Retina (tissue), 1 donor: ENCODE measurements at places on chromosomes 6 and 20.
A peak's percentile ranks its signal among the peaks of the same experiment; 100 is the strongest.

- no peak for DNase-seq
These were observed 168.5 kb upstream of the ID4 start for GRCh38 chr6:19668710-19669109.

DNA sequence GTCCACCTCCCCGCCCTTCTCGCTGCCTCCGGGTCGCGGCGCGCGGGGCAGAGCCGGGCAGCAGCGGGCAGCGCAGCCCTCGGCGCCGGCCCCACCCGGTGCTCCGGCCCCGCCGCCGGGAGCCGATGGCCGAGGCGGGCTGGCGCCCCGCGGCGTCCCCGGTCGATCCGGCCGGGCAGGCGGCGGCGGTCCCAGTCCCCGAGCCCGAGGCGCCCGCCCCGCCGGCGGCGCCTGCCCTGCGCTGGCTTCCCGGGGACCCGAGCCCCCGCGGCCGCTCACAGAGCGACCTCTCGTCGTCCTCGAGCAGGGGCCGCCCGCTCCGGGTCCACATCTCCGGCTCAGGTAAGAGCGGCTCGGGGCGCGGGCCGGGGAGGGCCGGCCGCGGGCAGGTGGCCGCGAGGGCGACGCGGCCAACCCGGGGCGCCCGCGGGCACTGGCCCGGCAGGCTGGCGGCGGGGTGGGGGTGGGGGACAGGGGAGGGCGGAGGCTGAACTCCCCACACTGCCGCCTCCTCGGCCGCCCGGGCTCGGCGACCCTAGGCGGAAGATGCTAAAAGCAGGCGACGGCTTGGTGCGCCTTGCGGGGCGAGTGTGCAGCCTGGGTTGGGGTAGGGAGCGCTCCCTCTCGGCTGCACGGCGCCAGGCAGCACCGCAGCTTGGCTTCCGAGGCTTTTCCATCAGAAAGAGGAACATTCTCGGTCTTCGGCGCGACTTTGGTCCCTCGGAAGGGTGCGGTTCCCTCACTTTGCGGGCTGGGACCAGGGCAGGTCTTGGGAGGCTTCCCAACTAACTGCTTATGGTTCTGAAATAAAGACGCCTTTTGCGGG is 25.6 kb upstream of the FUCA2 start:
- peak; percentile 80 for DNase-seq

GRCh38 chr6:48713612-48714011 is 602.6 kb upstream of the PTCHD4 start:
- no peak for DNase-seq

- no peak for DNase-seq
These were observed 31.2 kb downstream of the PLCG1 start for GRCh38 chr20:41168281-41169161.

- DNase-seq = no peak
These were observed 82.1 kb downstream of the UNC5CL start for GRCh38 chr6:40956936-40957335.

- no peak for DNase-seq
These were observed 356.3 kb downstream of the ZFAND3 start for GRCh38 chr6:38175786-38176185.

GRCh38 chr6:14656078-14656521 is 538.5 kb downstream of the CD83 start:
- DNase-seq = no peak

- no peak for DNase-seq
These were observed 11.7 kb downstream of the TRERF1 start for GRCh38 chr6:42440027-42440426.

DNA sequence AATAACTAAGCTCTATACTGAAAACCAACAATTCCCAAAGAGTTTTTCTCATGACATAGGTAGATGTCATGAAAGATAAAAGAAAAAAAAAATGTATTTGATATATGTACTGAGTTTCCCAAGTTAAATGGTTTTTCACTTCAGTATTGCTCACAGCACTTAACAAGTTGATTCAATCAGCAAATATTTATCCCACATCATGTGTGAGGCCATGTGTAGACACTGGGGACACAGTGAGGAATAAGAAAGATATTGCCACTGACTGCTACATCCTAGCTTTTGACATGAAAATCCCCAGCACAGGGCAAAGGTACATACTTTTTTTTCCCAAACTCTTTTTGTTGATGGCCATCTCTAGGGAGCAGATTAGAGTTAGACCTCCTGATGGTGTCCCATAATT is 25.3 kb downstream of the SPTLC3 start:
- no peak for DNase-seq

DNA sequence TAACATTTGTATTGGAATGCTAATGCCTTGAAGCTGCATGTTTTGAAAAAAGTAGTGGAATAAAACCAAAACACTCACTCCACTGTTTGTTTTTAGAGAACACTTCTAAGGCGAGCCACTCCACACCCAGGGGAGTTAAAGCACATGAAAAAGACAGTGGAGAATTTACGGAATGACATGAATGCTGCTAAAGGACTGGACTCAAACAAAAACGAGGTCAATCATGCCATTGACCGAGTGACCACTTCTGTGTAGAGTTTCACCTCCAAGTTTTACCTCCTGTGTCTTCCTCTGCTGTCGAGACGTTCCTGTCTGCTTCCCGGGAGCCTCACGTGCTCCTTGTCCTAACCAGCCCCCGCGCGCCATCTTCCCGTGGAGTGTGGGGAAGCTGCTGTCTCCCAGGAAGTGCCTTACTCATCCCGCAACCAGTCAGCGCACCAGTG is 127.8 kb downstream of the LRRC1 start:
- DNase-seq = no peak

- no peak for DNase-seq
These were observed 29.4 kb upstream of the SYNCRIP start for GRCh38 chr6:85672050-85672449.

DNA sequence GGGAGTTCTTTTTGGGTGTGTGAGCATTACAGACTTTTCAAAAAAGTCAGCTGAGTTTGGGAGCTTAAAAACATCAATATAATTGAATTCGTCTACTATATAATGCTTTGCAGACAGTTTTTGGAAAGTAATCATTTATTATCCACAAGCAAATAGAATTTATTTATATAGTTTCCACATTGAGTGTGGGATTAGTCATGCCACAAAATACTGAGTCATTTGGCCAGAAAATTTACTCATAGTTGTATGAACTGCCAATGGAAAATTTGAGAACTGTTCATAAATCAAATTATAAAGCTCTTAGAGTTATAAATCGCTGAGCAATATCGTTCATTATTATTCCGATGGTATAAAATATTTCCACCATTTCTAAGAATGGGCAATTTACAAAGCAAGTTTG is 5.0 kb downstream of the BEND6 start:
- DNase-seq = no peak

GRCh38 chr6:110486756-110487155 is 10.3 kb upstream of the SLC22A16 start:
- DNase-seq = no peak

DNA sequence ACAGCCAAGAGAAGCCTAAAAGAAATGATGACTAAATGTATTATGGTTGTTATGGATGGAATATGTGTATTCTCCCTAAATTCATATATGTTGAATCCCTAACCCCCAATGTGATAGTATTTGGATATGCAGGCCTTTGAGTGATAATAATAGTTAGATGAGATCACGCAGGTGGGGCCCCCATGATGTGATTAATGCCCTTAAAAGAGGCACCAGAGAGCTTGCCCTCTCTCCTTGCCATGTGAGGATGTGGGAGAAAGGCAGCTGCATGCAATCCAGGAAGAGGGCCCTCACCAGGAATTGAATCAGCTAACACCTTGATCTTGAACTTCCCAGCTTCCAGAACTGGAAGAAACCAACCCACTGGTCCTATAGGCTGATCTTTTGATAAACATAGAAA is 190.6 kb upstream of the TCF21 start:
- DNase-seq = no peak

GRCh38 chr6:118810420-118811027 is 83.4 kb upstream of the ASF1A start:
- no peak for DNase-seq

DNA sequence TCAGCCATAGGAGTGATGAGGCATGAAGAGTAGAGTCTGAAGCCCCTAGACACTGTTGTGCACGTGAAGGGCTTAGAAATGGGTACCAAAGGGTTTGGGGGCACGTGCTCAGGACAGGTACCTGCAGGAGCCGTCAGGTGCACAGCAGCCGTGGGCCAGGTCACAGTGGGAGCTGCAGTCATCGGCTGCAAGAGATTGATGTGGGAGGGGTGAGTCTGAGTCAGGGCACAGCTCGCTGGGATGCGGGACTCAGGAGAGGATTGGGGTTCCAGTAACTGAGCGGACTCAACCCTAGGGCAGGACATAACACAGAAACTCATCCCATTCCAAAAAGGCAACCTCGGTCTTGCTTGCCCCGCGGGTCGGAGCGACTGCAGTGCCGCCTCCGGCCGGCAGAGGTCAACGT is 1.1 kb downstream of the DLK2 start:
- DNase-seq = no peak

DNA sequence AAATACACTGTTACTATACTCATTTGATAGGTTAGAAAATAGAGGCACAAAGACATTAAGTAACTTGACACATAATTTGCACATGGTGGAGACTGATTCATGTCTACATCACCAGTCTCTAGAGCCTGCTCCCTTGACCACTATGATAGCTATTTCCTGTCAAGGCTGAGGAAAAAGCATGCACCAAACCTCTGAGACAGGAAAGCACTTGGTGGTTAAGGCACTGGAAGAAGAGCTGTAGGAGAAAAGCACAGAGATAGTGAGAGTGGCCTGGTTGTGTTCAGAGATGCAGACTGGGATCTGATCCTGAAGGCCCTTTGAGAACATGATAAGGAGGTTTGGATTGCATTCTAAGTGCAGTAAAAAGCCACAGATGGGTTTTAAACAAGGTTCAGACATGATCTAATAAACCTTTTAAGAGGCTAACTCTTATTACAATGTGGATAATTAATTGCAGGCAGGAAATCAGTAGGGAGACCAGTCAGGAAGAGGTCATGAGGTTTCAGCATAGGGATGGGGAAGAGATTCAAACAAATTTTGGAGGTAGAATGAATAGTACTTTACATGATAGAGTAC is 168.9 kb downstream of the PHF3 start:
- no peak for DNase-seq

DNA sequence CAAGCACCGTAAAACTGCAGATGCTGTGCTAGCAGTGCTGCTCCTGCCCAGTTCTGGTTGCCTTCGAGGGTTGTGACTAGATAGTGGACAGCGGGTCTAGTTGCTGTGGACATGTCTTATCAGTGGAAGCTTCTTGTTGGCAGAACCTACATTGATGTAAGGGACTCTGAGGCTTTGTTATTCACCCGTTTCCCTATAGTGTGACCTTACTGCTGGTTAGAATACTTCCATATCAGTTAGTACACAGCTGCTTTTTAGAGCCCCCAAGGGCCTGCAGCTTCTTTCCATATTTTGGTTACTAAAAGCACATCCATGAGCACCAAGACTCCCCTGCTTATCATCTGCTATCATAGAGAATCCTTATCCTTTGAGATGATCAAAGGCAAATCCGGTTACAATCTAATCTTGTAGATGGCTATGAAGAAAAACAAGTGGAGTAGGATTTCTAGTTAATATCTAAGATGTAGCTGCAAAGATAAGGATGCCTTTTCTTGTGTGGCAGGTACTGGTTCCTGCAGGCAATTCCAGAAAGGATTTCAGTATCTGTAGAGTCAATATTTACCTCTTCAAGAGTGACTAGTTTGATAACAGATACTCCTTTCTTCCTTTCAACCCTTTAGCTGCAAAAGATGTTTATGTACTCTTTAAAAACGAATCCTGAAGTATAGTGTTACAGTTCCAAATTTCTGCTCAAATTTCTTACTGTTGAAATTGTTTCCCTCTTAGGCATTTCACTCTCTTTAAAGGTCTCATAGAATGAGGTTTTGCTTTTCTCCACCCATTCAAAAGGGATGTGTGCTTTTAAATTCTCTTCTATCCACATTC is 163.6 kb downstream of the JARID2 start:
- no peak for DNase-seq

DNA sequence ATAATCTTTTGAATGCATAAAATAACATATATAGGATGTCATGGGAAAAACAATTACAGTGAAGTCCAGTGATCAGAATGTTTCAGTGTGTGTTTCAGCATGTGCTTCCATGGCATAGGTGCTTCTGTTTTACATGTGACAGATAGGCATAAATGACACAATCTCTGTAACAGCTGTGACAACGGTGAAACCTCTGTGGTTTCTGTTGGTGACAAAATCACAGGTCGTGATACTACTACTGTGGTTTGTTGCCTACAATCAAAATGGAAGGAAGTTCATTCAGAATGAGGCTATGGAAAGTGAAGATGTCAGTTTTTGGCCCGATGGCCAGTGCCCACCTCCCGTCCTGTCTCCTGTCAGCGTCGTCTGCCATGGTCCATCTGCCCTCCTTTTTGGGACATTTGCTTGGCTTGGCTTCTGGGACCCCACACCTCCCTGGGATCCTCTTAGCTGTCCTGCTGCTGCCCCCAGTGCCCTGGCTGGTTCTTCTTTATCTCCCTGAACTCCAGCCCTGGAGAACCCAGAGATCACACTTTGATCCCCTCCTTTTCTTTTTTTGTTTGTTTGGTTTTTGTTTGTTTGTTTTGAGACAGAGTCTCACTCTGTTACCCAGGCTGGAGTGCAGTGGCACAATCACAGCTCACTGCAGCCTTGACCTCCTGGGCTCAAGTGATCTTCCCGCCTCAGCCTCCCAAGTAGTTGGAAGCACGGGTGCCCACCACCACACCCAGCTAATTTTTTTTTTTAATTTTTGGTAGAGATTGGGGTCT is 79.3 kb upstream of the NAA20 start:
- no peak for DNase-seq

GRCh38 chr6:127111526-127111925 is 6.9 kb upstream of the RSPO3 start:
- DNase-seq = no peak

DNA sequence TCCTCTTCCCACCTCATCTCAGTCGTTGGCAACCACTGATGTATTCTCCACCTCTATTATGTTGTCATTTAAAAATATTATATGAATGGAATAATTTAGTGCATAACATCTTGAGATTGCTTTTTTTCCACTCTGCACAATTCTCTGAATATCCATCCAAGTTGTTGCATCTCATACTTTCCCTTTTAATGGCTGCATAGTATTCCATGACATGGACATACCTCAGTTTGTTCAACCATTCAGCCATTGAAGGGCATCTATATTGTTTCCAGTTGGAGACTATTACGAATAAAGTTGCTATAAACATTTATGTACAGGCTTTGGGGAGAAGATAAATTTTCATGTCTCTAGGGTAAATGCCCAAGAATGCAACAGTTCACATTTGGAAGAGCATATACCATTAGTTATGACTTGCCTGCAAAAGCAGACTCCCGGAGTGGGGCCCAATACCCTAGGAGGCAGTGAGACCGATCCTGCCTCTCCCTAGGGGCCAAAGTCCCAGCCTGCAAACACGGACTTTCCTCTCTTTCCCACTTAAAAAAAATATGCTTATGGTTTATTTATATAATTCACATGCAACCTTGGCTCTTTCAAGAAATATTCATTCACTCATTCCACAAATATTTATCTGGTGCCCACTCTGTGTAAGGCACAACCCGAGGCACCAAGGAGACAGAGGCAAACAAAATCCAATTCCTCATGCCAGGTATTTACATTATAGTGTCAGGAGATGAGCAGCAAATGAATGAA is 227.0 kb upstream of the PMEPA1 start:
- no peak for DNase-seq

DNA sequence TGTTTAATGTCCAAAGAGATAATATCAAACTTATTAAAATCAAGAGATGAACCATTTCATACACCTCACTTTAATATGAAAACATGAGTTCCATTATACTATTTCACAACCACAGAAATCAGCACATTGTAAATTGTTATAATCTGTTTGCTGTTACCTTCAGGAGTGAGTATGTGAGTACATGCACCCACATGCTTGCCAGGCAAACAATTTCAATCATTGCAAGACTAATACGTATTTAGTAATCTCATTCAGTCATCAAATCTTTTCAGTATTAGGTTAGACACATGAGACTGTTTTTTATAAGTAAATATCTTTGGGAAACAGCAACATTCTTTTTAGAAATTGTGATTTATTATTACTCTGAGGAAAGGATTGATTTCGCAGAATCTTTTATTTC is 9.3 kb upstream of the EPM2A start:
- no peak for DNase-seq
